Stimulated activated CD8-positive, alpha-beta memory T cell treated with anti-CD3 and anti-CD28 coated beads, Interleukin-15, amount 100 ng/mL, for 48 hours (primary cell): ENCODE measurements at places on chromosomes 2 and 18.

- DNase-seq: no peak
Observed at GRCh38 chr2:41886757-41887156, 161.1 kb upstream of the PKDCC start.

GRCh38 chr2:3463186-3463835 lies 56.0 kb downstream of the ADI1 start:
- no peak for DNase-seq

- no peak for DNase-seq
Observed at GRCh38 chr2:152396763-152397162, 61.8 kb downstream of the FMNL2 start.

GRCh38 chr2:102091121-102091520 lies 51.4 kb upstream of the IL1R1 start:
- no peak for DNase-seq

DNA sequence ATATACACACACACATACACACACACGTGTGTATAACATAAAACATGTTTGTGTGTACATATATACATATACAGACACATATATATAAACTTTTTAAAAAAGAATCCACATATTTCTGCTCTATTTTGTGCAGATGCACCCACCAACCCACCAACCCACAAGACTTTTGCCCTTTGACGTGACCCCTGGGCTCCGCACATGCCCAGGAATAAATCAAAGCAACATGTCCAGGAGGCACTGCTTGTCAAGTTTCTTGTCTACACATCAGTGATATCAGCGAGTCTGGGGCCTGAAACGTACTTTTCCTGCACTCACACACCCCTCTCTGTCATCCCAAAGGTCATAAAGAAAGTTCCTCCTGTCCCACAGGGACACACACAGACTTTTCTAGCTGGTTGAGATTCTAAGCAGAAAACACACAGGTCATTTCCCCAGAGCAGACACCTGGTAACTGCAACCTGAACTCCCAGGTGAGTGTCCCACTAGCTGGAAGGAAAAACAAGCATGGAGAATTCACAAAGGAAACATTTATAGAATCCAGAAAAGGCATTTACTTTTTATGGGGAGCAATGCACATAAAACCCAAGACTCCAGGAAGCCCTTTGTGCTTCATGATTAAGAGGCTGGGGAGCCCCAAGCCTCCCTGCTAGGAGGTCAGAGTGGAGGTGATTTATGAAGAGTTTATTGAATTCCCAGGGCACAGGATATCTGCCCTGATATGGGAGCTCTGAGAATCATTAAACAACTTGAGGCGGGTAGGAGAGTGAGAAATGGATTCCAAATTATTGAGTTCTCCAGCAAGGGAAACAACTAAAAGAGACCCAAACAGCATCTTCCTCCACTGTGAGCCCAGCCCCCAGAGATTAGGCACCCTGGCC lies 211.6 kb downstream of the MGAT5 start:
- no peak for DNase-seq

DNA sequence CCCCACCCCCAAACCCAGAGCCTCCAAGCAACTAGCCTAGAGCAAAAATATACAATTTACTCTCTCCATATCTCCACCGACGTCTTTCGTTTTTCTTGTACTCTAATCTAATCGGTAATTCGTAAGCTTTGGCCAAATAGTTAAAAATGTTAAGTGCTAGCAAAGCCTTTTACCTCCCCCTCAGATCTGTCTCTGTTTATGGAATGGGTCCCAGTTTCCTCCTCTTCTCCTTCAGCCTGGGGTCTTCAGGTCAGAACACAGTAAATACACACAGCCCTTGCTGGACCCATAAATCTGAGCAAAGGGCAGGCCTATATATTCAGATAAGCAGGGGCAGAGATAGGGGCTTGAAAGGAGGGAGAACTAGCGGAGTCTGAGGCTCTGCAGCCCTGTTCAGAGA lies 267.4 kb downstream of the MEIS1 start:
- no peak for DNase-seq

GRCh38 chr2:227313310-227313709 lies 11.7 kb upstream of the MFF start:
- DNase-seq: no peak

DNA sequence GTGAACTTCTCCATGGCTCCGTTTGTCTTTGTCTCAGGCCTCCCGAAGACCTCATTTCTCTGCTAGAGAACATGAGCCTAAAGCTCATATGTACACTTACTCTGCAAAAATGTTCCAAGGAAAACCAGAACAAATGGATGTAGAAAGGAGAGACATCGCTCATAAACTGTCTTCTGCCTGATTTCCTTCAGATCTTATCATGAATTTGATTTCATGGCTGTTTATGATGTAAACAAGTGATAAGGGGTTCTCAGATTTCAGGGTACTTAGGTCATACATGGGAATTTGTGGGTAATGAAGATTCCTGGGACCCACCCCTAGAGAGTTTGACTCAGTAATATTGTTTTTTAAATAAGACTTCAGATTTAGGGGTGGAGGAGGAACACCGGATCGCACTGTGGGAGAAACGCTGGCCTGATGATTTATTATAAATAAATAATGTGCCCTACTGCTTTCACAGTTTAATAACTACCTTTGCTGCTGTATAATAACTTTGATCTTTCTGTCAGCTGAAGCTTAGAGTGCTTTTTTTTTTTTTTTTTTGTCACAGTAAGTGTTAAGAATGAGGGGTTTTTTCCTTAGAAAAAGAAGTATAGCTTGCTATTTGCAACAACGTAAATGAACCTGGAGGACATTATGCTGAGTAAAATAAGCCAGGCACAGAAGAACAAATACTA lies 14.9 kb downstream of the AOX1 start:
- DNase-seq: no peak

DNA sequence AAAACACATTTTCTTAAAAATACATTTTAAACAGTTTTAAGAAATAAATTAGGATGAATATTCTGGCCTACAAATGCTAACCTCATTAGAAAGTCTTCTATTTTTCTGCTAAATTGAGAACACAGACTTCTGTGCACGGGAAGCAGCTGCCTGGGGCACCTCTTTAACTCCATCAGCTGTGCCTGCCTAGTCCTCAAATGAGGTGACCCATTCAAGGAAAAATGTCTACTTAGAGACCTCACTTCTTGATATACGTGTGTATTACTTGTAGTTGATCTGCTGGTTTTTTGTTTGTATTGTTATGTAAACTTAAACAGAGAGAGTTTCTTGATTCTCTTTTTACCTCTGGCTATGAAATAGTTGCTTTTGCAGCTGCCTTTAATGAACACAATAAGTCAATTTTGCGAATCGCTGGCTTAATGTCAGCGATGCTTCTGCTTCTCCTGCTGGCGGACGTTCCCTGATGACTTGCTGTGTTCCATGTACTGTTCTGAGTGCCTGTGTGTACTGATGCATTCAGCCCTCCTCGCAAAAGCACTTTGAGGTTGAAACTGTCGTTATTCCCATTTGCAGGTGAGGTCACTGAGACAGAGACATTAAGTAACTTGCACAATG lies 88.7 kb upstream of the TXNDC2 start:
- no peak for DNase-seq

GRCh38 chr18:10234912-10235660 lies 219.3 kb upstream of the APCDD1 start:
- no peak for DNase-seq

GRCh38 chr18:10370716-10371115 lies 83.7 kb upstream of the APCDD1 start:
- no peak for DNase-seq

GRCh38 chr2:104025295-104025694 lies 828.6 kb upstream of the POU3F3 start:
- no peak for DNase-seq

DNA sequence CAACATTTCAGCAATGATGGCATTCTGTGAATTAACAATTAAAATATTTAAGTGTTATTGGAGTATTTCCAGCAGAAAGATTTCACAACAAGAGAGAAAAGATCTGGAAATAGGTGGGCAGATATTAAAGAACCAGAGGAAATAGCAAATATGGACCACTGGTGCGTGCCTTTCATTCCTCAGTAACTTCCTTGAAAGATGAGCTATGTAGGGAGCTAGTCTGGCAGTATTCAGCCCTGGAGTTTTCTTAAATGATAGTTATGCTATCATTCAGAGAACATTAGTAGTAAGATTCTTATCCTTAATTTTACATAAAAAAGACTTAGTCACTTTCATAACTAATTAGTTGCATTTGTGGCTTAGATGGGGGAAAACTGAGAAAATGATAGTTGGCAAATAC lies 41.5 kb downstream of the TANC1 start:
- DNase-seq: no peak

GRCh38 chr2:173278794-173279526 lies 75.7 kb upstream of the CDCA7 start:
- DNase-seq: no peak

GRCh38 chr2:15648593-15649525 lies 57.2 kb downstream of the DDX1 start:
- DNase-seq: no peak
